Mesenchymal stem cell (in vitro differentiated cells and primary cell): ENCODE measurements at places on chromosomes 2 and 18.
A peak's percentile ranks its signal among the peaks of the same experiment; 100 is the strongest.

DNA sequence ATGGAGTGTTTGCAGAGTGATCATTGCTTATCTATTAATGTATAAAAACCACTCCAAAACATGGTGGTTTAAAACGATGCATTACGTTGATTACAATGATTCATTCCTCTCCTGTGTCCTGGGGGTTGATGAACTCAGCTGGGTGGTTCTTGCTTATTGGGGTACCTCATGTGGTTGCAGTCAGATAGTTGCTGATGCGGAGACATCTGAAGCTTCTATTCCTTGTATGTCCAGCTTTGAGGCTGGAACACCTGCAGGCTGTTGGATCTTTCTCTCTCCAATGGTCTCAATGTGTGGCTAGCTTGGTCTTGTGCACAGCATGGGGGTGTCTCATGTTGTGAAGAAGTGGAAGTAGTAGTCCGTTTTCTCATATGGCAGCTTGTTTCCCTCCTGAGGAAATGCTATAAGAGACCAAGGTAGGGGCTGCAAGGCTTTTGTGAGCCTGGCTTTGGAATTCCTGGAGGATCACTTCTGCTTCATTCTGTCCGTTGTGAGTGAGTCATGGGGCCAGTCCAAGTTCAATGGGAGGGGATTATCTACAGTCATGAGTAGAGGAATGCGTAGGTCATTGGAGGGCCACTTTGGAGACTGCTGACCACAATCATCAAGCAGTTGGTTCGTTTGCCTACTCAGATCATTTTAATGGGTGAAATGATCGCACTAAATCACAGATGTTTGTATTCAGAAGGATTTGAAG, 601.0 kb downstream of the SLC4A3 start:
- peaks cover 8% of the 10 kb centered on the region for H3K4me1 ChIP-seq
- H3K36me3 ChIP-seq = no peaks in the 10 kb centered on the region
- H3K27me3 ChIP-seq = no peaks in the 10 kb centered on the region

- no peak overlapping the region for H3K4me3 ChIP-seq
- no peak overlapping the region for H3K27ac ChIP-seq
- H3K4me1 ChIP-seq = peaks cover 2% of the 10 kb centered on the region
- no peaks in the 10 kb centered on the region for H3K36me3 ChIP-seq
- DNase-seq = peak; percentile 4
- H3K27me3 ChIP-seq = no peaks in the 10 kb centered on the region
These were observed 375.3 kb downstream of the PIK3C3 start for GRCh38 chr18:42330296-42330695.

DNA sequence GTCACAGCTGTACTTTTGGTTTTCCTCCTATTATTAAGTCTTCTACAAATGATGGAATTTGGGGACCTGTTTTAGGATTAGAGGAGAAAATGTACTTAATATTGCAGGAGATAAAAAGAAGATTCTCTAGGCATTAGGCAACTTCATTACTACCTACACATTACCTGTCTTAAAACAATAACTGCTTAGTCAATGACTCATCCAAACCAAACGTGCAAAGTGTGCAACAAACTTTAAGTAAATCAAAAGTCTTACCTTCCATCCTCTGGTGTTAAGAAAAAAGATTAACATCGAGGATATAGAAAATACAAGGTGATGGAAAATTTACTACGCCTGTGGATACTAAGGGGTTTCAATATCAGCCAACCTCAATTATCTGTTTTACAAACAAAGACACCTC, 285.3 kb upstream of the KYNU start:
- peak overlapping the region; percentile 62 for H3K27ac ChIP-seq
- H3K27me3 ChIP-seq = no peaks in the 10 kb centered on the region
- no peak overlapping the region for H3K4me3 ChIP-seq

- DNase-seq = no peak
- no peak overlapping the region for H3K4me3 ChIP-seq
- no peaks in the 10 kb centered on the region for H3K36me3 ChIP-seq
- H3K4me1 ChIP-seq = peaks cover 14% of the 10 kb centered on the region
- H3K27ac ChIP-seq = no peak overlapping the region
These were observed 28.7 kb upstream of the ROCK2 start for GRCh38 chr2:11373096-11373495.

DNA sequence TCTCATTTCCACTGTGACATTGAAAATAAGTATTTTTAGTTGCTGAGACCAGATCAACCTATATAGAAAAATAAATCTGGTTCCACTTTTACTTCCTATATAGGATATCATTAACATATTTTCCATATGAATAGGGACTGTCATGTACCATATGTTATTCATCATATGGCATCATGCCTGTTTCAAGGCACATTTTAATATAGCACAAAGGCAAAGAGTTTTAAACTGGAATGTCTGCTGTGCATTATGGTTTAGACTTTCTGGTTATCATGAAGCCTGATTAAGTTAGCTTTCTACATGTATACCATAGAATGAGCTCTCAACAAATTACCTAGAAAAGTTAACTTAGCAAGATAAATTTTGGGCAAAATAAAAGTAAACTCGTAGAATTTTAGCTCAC, 53.0 kb upstream of the ACYP2 start:
- peaks cover 1% of the 10 kb centered on the region for H3K4me1 ChIP-seq
- no peaks in the 10 kb centered on the region for H3K36me3 ChIP-seq
- no peak overlapping the region for H3K4me3 ChIP-seq
- H3K27me3 ChIP-seq = no peaks in the 10 kb centered on the region
- no peak overlapping the region for H3K27ac ChIP-seq

DNA sequence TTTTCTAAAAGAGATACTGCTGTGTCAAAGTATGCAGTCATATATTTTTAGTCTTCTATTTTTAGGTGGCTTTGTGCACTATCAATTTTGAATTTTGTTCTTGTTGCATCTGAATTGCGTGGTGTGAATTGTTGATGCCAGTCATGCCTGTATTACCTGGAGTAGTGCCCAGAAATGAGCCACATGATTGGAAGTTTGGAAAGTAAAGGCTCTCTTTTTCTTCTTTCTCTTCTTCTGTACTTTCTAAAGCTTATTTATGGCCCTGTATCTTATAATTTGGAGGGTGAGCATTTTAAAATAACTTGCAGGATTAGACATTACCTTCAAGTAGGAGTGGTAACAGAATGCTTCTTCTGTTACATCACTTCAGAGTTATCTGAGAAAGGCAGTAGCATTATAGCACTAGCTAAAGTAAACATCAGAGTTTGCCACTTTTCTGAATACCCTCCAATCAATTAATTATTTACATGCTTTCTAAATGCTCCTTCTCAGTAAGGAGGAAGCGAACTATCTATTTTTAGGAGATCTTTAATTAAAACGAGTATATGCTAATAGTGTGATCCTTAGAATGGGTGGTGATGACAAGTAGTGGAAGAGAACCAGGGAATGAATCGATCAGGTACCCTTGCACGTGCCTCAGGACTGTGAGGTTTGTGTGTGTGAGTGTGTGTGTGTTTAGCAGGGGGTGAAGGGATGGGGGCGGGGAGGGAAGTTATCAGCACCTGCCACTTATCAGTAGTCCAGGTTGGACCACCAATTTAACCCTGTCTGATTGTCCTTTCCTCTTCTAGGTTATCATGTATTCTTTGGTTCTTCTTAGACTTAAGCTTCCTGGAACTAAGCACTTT, 112.5 kb downstream of the MAP3K20 start:
- peaks cover 3% of the 10 kb centered on the region for H3K36me3 ChIP-seq
- H3K27ac ChIP-seq = peak overlapping the region; percentile 94
- H3K4me3 ChIP-seq = no peak overlapping the region
- peaks cover 7% of the 10 kb centered on the region for H3K4me1 ChIP-seq
- DNase-seq = no peak
- no peaks in the 10 kb centered on the region for H3K27me3 ChIP-seq

- H3K27me3 ChIP-seq = no peaks in the 10 kb centered on the region
- H3K27ac ChIP-seq = no peak overlapping the region
- H3K36me3 ChIP-seq = no peaks in the 10 kb centered on the region
These were observed 191.9 kb upstream of the TCF4 start for GRCh38 chr18:55779691-55780585.

DNA sequence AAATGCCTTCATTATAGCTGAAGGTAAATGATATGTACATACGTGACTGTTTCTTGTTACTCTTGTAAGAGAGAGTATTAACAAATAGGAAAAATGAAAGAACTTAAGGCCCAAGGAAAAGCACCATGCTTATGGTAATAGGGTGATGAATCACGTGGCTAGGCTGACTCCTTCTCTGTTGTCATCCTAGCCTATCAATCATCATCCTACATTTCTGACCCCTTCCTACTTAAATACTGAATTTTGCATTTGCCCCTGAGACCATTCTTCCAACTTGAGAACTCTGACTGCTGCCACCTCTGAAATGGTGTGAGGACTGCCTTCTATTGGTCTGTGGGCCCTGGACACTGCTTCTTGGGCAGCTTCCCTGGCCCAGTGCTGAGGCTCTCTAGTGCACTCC, 28.9 kb downstream of the EFEMP1 start:
- no peaks in the 10 kb centered on the region for H3K27me3 ChIP-seq
- H3K27ac ChIP-seq = no peak overlapping the region
- no peaks in the 10 kb centered on the region for H3K4me1 ChIP-seq
- no peak overlapping the region for H3K4me3 ChIP-seq
- no peak for DNase-seq
- peaks cover 26% of the 10 kb centered on the region for H3K36me3 ChIP-seq

GRCh38 chr2:45823723-45824206, 172.3 kb downstream of the PRKCE start:
- H3K4me3 ChIP-seq = no peak overlapping the region
- H3K36me3 ChIP-seq = no peaks in the 10 kb centered on the region
- peaks cover 20% of the 10 kb centered on the region for H3K4me1 ChIP-seq
- DNase-seq = no peak
- H3K27me3 ChIP-seq = no peaks in the 10 kb centered on the region

GRCh38 chr2:133849341-133849740, 281.1 kb upstream of the NCKAP5 start:
- no peaks in the 10 kb centered on the region for H3K36me3 ChIP-seq
- H3K27ac ChIP-seq = no peak overlapping the region
- no peaks in the 10 kb centered on the region for H3K4me1 ChIP-seq
- no peaks in the 10 kb centered on the region for H3K27me3 ChIP-seq
- DNase-seq = no peak
